Activated T-cell treated with anti-CD3 and anti-CD28 coated beads for 4 hours (primary cell): ENCODE measurements at places on chromosomes 6 and 20.

DNA sequence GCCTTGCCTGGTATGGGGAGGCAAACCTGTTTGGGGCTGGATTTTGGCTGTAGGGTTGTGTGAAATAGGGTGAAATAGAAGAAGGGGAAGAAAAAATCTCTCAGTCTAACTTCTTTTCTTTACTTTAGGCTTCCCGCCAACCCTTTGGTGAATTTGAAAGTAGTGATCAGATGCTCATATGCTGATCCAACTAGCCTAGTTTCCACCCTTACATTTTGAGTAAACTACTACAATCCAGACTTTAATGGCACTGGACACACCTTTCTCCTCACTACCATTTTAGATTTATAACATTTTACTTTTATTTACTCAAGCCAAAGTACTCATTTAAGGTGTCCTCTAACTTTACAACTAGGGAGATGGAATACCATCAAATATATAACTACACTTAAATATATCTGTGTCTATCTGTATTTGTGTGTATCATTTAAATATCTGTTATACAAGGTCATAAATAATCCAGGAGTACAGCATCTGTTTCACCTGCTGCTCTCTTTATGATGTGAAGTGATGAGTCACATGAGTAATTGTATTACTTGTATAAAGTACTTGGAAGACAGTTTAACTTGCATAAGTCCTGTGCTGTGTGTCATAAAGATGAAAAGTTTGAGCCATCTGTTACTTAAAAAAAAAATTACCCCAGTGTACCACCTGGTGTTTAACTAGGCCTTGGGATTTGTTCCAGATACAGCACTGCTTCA lies 172.1 kb downstream of the CDKAL1 start:
- DNase-seq, result no peak

DNA sequence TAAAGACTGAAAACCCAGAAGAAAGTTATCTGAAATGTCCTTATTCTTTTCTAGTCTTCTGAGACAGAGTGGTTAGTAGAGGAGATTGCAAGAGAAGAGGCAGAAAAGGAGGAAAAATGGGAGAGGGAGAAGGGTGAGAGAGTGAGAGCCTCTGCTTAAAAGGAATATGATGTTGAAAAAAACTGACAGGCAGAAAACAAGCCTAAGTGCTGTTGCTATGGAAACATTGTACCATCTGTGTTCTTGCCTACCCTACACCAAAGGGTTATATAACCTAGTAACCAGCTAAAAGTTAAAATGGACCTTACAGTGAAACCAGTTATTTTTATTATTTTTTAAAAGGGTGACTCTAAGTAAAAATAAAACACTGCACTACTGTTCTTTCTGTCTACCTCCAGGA lies 28.3 kb upstream of the SH3BGRL2 start:
- no peak for DNase-seq

DNA sequence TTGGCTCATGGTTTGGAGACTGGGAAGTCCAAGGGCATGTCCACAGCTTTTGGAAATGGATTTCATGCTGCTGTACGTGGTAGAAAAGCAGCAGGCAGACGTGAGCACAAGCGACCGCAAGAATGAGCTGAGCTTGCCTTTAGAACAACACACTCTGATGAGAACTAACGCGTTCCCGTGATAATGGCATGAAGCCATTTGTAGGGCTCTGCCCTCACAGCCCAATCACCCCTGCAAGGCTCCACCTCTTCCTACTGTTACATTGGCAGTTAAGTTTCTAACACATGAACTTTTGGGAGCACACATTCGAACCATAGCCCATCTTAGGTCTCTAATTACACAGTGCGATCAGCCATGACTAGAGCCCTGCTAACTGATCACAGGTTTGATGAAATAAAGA lies 107.5 kb upstream of the TMEM170B start:
- no peak for DNase-seq

GRCh38 chr6:20148433-20148832 lies 63.8 kb downstream of the MBOAT1 start:
- no peak for DNase-seq

GRCh38 chr6:13294499-13295069 lies 33.8 kb downstream of the TBC1D7 start:
- DNase-seq, result no peak

GRCh38 chr20:11217326-11218172 lies 543.8 kb upstream of the JAG1 start:
- DNase-seq, result no peak

GRCh38 chr6:9086331-9086730 lies 651.0 kb upstream of the SLC35B3 start:
- no peak for DNase-seq

DNA sequence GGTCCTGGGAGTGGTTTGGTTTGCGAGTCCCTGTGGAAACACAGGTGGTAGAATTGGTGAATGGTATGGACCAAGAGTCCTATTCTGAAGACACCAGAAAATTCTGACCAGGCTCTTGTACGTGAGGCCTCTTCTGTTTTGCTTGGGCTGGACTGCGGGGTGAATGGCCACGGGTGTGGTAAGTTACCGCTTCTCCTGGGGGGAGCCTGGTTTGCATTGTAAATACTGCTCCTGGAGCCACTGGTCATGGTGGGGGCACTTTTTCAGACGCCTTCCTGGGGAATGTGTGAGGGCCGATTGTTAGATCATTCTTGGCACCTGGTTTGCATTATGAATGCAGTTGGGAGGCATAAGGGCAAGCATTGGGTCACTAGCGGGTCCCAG lies 25.4 kb upstream of the EPB41L1 start:
- DNase-seq, result no peak
